ENCODE measurements at places on chromosomes 16 and 17.

GRCh38 chr17:53166731-53167130, 656.0 kb upstream of the KIF2B start:
- DNase-seq, result no peak

DNA sequence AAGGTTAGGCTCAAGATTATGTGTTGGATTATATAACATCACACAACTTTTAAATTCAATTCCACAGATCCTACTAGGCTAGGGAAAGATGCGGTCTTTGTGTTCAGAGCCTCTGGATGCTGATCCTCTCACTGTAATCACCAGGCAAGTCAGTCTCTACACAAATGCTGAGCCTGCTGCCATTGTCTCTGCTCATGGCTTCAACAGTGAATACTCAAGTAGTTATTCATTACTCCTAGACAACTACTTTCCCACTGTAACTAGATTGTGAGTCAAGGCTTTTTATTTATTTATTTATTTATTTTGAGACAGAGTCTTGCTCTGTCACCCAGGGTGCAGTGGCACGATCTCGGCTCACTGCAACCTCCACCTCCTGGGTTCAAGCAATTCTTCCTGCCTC, 15.8 kb upstream of the NDUFAB1 start:
- no peak for DNase-seq

DNA sequence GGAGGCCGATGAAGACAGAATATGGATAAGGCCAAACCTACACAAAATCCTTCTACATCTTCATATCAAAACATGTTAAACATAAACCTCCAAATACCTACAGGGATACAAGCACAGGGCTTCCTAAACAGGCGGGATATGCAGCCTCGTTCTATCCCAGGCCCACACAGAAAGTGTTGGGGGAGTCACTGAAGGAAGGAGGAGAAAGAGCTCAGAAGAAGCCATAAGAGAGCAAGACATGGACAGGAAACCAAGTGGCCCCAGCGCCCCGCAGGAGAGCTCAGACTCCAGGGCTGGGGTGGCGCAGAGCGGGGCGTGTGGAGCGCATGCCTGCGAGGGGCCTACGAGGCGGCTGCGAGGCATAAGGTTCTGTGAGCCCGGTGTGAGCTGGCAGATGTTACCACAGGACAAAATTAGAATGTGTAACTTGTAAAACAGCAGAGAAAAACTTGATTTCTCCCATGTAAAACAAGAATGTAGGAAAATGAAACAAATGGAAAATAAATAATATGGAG, 11.0 kb upstream of the FASN start:
- no peak for DNase-seq

DNA sequence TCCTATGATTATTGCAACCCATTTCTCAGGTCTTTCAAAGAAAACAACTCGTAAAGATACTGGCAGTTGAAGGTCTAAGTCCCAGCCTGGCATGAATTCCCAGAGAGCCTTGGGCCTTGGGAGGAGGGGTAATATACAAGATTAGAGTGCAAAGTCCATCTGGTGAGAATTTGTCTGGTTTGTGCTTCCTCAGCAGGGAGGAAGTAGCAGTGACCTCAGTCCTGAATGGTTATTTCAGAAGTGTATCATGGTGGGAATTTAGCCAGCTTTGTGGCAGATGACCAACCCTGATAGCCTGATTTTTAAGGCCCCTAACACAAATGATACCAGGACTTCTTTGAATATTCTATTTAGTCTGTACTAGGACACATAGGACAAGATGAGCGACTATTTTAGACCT, 151.2 kb upstream of the TBX2 start:
- no peak for DNase-seq

DNA sequence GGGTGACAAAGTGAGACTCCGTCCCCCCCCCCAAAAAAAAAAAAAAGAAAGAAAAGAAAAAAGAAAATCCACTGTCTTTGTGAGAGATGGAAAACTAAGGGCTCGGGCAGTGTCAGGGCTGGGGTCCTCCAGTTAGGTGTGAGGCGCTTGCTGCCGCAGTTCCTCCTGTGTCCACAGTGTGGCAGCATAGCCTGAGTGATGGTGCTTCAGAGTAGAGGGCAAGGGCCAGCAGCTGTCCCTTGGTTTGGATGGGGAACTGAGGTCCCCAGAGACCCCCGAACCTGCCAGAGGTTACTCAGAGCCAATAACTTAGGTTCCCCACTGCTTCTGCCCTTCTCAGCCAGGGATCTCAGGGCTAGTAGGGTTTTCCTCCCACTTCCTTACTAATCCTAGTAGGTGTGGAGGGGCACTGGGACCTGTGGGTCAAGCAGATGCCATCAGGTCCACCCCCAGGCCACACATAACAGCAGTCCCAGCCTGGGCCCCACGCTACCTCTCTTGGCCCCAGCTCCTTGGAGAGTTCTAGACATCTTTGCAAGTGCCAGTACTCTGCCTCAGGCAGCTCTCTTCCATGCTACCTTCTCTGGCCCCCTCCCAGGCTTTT, 7.9 kb upstream of the LLGL1 start:
- no peak for DNase-seq

- DNase-seq, result peak; percentile 68
These were observed 21.4 kb downstream of the QPRT start for GRCh38 chr16:29700253-29700987.

DNA sequence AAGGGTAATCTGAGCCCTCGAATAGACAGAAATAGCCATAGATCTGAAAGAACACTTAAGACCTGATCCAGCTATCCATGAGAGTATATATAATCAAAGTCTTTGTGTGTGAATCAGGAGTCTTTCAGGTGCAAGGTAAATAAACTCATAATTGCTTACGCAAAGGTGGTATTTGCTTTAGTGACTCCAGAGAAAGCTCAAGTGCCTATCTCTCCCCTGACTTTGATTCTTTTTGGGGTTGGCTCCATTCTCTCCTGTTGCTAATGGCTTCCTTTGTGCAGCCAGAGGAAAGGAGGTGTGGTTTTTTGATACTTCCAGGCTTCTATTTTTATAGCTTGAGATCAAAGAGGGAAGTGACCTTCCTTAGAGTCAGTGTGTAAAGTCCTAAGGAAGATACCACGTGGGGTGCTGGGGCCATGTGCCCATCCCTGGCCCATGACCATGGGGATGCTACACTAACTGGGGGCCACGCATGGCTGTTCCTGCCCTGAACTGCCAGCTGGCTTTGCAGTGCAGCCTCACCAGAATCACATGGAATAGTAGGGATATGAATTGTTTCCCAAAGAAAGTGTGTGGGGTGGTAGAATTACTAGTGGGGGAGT, 45.8 kb downstream of the TENT4B start:
- peak; percentile 6 for DNase-seq

DNA sequence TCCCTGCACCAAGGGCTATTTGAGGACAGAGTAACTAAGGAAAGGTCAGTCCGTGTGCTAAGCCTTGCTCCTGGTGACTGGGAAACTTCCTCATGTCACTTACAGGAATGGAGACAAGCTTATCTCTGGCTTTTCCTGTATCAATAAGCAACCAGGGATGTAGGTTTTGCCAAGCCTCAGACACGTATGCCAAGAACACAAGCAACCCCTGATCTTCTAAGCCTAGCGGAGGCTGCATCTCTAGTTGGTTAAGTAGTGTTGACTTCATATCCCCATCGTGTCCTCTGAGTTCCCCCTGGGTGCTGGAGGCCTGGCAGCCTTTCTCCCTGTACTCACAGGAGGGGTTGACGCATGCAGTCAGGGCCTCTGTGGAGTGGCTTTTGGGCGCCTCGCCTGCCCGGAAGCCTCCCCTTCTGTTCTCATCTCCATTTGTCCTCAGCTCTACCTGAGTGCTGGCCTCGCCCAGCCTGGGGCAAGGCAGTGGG, 1.4 kb upstream of the C1QTNF1 start:
- no peak for DNase-seq

- no peak for DNase-seq
These were observed 3.8 kb downstream of the AXIN2 start for GRCh38 chr17:65557349-65558310.

- peak; percentile 85 for DNase-seq
These were observed 7.6 kb upstream of the PHKG2 start for GRCh38 chr16:30740364-30741251.

GRCh38 chr17:39118674-39119419, 32.6 kb downstream of the PLXDC1 start:
- DNase-seq, result no peak

DNA sequence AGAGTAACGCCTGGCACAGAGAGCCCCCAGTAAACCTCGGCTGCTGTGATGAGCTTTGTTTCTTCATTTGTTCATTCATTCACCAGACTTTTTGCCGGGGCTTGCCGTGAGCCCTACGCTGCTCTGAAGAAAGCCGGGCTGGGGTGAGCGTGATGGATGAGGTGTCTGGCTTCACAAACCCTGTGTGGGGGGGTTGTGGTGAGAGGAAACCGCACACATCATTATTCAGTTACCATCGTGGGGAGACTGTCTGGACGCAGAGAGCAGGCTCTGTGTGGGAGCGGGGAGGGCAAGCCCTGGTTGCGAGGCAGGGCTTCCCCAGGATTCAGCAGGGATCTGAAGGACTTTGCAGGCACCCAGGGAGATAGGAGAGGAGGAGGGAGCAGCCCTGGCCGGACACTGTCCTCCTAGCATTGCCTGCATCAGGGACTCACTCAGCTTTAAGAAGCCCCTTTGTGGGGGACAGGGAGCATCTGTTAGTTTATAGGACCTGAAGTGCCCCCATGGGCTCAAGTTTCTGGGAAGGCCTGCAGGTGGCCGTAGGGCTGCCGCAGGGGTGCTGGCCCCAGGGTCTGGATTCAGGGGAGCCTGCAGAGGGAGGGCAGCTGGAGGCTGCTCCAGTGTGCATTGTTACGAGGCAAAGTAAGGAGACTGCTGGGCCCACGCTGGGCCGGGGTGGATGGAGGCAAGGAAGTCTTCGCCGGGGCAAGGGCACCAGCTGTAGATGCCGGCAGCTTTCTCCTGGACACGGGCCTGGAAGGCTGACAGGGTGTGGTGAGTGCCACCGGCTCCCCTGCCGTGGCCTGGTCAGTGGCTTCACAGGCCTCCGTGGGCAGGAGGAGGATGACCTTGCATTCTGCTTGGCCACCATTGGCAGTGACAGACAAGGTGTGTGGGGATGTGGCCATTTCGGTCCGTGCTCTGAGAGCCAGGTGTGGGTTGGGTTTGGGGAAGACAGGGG, 334.5 kb downstream of the SEC14L1 start:
- no peak for DNase-seq

- DNase-seq, result no peak
These were observed 47.6 kb upstream of the CBFA2T3 start for GRCh38 chr16:89024546-89025060.

DNA sequence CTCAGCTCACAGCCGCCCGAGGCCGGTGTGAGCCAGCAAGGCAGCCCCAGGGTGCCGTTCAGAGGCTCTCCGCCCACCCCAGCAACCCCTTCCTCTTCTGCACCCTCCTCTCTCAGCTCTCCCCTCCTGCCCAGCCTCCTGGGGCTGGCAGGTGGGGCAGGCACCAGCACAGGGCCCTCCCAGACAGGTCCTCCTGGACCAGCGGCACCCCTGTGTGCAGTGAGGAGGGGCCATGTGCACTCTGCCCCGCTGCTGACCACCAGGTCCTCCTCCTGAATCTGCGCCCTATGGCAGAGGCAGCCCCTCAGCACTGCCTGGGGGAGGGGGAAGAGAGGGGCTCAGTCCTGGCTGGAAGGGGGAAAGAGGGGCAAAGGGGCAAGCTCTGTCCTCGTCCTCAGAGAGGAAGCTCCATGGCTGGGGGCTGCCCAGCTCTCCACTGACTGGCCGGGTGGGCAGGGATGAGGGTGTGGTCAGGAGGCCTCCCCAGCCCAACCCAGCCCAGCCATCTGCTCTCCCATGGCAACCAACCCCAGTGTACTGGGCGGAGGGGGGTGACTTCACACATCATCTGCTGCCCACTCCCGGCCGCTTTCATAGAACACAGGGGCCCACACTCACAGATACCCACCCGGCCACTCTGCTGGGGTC, 5.4 kb upstream of the BCAR1 start:
- DNase-seq, result no peak

- DNase-seq, result peak; percentile 20
These were observed 5.9 kb upstream of the XYLT1 start for GRCh38 chr16:17476414-17477259.

DNA sequence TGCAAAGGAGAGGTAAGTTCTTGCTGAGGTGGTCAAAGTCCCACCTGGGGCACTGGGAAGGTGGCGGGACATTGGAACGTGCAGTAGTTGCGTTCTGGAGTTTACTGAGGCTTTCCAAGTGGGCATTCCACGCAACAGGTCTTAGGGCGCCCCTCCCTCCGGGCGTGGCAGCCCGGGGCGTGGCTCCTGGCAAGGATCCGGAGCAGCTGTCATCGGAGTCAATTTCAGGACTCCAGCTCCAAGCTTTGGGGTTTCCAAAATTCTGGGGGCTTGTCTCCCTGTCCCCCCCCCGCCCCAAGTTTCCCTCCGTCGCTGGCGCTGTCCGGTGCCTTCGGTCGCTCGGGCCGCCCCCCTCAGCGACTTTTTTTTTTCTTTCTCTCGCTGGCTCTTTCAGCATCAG, 43.1 kb upstream of the AMZ2 start:
- no peak for DNase-seq

- no peak for DNase-seq
These were observed 28.1 kb upstream of the BEAN1 start for GRCh38 chr16:66399031-66399430.

GRCh38 chr16:58440131-58440530, 47.9 kb downstream of the GINS3 start:
- DNase-seq, result no peak

DNA sequence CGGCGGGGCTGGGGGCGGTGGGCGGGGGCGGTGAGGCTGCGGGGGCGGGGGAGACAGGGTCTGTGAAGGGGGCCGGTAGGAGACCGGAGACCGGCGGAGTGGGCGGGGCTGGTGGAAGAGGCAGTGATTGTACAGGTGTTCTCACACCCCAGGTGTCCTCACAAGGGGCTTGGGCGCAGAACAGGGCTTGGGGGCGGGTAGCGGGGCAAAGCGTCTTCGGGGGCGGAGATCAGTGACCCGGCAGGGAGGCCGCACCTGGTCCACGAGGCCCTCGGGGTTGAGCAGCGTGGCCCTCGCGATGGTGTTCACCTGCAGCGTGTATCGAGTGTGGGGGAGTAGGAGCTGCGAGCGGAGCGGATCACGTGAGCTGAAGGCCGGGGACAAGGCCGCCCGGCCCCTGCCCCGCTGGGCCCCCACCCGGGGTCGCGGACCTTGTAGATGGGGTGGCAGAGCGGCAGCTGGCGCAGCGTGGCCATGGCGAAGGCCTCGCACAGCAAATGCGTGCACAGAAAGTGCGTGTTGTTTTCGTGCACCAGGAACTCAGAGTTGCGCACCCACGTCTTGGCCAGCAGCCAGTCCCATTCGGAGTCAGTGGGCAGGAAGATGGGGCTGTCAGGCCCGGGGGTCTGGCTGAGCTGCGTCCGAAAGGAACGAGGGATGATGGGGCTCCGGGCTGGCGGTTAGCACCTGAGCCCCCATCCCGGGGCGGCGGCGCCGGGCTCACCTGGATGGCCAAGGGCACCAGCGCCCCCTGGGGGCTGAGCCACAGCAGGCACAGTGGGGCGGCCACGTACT, 8.5 kb downstream of the ALOXE3 start:
- DNase-seq, result peak; percentile 11

GRCh38 chr16:12652924-12653323, 150.8 kb downstream of the CPPED1 start:
- DNase-seq, result no peak

DNA sequence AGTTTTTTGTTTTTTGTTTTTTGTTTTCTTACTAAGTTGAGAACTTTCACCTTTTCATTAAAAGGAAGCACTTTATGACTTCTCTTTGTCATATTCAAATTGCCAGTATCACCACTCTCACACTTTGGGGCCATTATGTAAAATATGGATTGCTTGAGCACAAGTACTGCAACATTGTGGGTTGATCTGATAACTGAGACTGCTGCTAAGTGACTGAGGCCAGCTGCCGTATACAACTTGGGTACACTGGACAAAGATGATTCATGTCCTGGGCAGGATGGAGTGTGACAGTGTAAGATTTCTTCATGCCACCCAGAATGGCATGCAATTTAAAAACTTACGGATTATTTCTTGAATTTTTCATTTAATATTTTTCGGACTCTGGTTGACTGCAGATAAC, 7.8 kb downstream of the TTC19 start:
- no peak for DNase-seq

Measured in NCI-H2029 (cell line).